ENCODE measurements at places on chromosomes 1 and 21.

DNA sequence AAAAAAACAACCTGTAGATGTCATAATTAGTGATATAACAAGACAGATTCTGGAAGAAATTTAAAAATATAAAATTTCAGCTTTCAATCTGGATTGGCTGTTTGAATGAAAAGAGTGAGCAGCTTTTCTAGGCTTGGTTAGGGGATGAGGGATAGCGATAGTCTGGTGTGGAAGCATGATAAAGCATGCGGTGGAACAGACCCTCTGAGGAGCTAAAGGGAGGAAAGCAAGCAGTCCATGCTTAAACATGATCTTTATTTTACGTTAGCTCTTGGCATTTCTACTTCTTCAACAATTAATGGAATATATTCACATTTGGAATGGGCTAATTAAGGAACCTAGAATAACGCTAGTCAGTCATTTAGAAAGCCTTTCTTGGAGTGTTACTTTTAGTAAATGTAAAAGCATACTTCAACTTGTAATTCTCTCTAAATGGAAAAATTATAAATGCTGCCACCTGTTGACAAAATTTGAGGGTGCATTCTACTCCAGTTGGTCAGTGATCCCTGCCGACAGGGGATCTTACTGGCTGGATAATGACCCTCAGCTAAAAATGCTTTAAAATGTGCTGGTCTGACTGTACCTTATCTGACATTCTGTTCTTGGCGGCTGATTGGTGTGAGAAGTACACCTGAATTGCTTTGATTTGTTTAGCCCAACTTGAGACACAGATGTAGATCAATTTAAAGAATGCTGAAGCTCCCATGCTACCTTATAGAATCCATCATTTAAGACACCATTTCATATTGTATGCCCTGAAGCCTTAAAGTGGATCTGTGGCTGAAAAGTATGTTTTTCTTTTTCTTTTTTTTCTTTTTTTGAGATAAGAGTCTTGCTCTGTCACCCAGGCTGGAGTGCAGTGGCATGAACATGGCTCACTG, 61.2 kb downstream of the AK4 start:
- no peak for DNase-seq

DNA sequence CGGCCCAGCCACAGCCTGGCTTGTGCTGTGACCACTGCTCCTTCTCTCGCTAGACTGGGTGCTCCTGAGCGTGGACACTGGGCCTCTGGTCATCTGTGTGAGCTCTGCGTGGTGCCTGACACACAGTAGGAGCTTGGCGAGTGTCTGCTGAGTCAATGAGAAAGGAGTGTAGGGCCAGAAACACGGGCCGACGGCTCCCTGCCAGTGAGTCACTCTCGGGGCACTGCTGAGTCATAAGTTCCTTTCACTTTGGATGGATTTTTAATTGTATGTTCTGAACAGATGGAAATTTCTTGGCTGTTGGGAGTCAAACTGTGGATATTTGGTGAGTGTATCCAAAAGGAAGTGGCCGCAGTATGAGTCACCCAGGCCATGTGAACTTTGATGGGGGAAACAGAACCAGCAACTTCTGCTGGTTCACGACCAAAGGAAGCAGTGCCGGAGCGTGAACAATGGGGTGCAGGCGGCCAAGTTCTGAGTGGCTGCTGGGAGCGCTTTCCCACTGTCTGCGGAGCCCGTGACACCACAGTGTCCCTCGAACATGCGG, 41.0 kb upstream of the COL18A1 start:
- DNase-seq: no peak

DNA sequence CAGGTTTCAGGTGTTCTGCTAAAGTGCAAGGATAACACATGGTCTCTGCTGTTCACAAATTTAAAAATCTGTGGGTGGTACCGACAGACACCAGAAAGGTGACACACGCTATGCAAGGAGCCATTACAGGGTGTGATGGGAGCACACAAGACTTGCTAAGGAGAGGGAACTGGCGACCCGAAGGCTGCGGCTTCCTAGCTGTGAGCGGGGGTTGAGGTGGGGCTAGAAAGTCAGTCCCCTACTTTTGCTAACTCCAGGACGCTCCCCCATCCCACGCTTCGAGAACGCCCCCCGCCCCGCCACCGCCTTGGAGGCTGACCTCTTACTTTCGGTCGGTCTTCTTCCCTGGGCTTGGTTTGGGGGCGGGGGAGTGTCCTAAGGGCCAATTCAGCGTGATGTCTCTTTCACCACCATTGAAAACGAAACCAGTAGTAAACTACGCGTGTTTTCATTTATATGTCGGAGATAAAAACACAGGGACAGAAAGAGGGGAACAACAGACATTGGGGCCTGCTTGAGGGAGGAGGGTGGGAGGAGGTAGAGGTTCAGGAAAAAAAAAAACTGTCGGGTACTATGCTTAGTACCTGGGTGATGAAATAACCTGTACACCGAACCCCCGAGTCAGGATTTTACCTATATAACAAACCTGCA, 1.1 kb downstream of the CKS1B start:
- DNase-seq: peak; percentile 58

DNA sequence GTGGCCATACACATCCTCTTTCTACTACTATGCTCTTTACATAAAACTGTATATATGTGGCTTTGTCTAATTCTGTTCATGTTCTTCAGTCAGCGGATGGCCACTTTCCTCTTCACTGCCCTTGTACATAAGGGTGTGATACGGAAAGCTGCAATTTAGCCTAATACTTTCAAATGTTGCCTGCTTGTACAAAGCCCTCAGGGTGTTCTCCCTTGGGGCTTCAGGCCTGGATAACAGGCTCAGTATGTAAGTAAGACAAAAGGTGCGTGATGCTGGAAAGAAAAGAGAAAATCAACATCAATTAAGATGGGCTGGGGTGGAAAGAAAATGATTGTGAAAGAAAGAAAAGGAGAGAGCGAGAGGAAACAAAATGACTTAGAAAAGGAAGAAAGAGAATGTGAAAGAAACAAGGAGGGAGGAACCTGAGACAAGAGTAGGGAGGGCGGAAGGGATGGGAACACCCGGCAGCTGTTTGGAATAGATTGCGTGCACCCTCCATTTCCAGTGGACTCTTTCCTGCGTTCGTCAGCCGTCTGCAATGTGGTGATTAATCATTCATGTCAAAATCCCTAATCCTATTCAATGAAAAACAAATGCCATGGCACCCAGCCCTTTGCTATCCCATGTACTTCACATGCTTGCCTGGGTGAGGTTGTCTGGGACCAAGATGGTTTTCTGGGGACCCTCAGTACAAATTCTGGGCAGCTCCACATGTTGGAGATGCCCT, 553.6 kb downstream of the NUF2 start:
- DNase-seq: no peak

GRCh38 chr1:116485976-116486375, 84.8 kb downstream of the CD58 start:
- no peak for DNase-seq

DNA sequence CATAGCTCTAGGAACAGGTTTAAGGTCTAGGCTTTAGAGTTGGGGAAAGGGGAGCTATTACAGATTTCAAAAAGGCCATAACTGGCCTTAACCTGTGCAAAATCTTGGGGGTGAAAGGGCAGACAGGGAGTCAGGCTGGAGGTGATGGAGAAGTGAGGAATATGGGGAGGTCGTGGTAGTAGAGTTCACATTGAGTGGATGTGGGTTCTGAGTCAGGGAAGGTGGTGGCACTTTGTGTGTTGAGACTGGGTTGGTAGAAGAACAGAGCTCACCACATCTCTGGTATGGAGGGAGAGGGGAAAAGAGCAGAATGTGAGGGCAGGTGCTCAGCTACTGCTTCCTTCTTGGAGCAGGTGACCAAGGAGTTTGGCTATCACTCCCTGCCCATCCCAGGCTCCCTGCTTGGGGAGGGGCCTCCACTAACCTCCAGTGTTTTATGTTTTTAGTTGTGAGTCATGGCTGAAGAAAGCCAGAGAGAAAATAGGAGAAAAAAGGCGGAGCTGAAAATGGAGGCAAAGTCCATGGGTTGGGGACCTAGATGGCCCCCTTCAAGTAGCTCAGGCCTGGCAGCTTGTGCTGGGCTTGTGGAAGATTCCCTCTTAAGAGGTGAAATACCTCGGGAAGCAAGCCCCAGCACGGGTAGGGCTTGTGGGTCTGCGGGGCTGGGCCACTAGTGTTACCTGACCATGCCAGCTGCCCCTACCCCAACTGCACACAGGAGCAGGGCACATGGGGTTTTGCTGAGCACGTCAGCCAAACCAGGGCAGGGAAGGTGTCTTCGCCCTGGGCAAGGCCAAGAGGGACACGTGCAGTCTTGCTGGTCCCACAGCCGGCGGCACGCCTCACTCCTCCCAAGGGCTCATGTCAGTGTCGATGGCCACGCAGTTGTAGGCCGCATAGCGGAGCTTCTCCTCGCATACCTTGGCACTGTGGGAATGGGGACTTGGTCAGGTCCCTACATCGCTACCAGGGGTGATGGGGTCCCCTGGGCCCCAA, 8.2 kb downstream of the HECTD3 start:
- no peak for DNase-seq

DNA sequence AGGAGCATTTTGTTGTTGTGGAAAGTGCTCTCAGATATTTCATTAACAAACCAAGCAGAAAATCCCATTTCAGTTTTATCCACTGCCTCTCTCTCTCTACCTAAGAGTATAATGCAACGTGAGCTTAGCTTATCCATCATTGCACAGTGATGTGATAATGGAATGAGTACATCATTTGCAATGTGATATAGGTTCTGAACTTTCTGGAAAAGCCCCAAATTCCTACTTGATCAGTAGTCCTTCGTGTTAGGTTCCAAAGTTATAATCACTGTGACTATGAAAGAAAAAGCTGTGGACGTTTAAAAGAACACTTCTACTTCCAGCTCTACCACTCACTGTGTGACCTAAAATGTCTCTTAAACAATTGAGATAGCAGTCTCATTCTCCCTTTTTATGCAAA, 76.4 kb upstream of the PRMT6 start:
- DNase-seq: no peak

DNA sequence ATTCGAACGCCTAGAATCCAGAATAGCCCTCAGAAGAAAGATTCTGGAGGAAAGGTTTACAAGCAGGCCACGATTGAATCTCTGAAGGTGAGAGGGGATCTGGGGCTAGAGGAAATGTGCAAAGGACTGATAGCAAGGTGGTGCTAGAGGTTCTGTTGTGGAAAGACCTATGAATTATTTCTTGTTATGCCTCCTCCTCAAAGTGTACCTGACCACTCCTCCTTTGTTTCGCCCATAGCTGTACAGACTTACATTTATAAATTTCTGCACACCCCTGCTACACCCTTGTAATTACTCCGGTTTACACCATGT, 986 bp downstream of the TCEANC2 start:
- peak; percentile 5 for DNase-seq

DNA sequence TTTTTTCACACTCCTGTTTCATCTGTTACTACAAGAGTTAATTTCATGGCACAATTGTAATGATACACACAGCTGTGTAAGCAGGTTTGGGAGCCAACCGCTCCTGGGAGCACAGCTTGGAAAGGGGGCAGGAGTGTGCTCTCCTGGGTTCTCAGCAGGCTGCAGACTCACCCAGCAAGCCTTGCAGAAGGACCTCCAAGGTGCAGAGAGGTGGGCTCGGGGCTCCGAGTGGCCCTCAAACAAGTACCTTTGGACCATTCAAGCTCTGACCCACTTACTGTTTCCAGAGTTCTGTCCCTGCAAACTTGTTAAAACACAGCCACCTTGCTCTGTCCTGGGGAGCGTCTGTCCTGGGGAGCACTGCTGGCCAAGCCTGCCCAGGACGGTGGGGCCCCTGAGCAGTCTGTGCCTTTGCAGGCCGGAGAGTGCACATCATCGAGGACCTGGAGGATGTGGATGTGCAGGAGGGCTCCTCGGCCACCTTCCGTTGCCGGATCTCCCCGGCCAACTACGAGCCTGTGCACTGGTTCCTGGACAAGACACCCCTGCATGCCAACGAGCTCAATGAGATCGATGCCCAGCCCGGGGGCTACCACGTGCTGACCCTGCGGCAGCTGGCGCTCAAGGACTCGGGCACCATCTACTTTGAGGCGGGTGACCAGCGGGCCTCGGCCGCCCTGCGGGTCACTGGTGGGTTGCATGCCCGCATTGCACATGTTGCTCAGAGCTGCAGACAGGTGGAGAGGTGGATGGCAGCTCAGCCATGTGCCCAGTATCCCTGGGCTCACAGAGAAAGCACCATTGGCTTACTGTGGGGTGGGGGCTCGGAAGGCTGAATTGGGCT, 78.0 kb downstream of the OBSCN start:
- DNase-seq: no peak

DNA sequence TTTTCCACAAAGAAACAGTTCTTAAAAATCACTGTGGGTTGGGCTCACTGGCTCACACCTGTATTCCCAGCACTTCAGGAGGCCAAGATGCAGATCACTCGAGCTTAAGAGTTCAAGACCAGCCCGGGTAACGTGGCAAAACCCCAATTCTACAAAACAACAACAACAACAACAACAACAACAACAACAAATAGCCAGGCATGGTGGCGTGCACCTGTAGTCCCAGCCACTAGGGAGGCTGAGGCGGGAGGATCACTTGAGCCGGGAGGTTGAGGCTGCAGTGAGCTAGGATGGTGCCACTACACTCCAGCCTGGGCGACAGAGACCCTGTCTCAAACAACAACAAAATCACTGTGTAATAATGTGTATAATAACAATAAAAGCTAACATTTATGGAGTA, 40.8 kb downstream of the CDCP2 start:
- no peak for DNase-seq

GRCh38 chr1:81151206-81151605, 649.5 kb upstream of the ADGRL2 start:
- DNase-seq: no peak

- DNase-seq: no peak
Measured at GRCh38 chr1:59434336-59434735, 137.4 kb downstream of the FGGY start.

GRCh38 chr1:208921259-208921658, 662.3 kb upstream of the CAMK1G start:
- no peak for DNase-seq

- DNase-seq: peak; percentile 86
Measured at GRCh38 chr1:26788836-26789611, 1.3 kb downstream of the PIGV start.

DNA sequence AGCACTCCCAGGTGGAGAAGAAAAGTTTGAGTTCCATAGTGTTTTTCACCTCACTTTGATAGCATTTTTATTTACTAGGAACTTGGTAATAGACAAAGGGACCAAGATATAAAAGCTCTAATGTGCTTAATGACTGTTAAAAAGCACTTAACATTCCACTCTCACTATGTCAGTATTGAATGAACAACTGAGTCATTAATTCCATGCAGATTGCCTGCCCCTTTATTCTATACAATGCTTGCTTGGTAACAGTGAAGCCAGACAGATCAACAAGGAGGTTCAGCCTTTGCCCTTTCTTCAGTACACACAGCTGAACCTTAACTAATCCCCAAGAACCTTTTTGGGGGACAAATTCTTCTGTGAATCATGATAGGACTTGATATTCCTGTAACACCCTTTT, 425.5 kb downstream of the NUF2 start:
- no peak for DNase-seq

DNA sequence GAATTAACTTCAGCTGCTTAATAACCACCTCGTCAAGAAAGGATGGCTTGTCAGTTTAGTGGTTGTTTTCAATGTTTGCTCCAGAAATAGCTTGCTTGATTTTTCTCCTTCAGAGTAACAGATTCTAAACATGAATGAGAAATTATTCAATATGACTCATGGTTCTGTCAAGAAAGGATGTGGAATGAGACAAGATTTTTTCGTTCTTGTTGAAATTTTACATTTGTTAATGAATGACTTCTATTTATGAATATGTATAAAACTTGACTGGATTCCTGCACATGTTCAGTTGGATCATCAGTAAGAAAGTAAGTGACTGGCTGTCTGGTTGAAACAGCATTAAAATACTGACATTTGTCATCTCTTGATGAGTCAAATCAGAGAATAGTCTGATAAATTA, 38.3 kb downstream of the IFI44 start:
- no peak for DNase-seq

Measured in CD4-positive, alpha-beta memory T cell (primary cell).